Activated naive CD8-positive, alpha-beta T cell treated with anti-CD3 and anti-CD28 coated beads for 36 hours (primary cell): ENCODE measurements at places on chromosomes 13 and 19.

DNA sequence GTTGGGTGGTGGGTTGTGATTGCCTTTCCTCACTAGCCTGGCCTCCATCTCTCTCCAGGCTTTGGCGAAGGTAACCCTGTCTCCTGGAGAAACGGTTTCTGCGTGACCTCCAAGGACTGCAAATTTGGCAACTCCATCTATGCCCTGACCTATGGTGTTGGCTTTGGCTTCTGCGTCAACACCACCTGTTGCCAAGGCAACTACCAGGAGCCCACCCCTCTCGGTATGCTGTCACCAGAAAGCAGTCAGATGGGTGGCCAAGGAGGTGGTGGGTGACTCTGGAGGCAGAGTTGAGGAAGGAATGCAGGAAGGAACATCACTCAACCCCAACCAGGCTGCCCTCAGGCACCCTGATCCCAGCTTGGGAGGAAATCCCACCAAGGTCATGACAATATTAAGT lies 18.6 kb upstream of the IRGC start:
- DNase-seq: no peak

DNA sequence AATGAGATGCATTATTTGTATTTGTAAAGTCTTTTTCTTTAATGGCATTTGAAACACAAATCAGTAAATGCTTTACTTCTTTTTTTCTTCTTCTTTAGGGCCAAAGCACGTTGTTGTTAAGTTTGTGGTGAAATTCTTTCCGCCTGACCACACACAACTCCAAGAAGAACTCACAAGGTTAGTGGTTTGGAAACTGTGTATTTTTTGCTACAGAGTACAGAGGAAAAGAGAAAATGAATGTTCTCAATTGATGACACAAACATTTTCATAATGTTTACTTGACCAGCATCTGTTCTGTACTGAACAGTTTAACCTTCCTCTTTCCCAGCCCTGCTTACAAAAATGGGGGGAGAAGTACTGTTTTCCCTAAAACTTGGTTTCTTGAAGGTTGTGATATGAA lies 190.9 kb upstream of the RNF113B start:
- no peak for DNase-seq

DNA sequence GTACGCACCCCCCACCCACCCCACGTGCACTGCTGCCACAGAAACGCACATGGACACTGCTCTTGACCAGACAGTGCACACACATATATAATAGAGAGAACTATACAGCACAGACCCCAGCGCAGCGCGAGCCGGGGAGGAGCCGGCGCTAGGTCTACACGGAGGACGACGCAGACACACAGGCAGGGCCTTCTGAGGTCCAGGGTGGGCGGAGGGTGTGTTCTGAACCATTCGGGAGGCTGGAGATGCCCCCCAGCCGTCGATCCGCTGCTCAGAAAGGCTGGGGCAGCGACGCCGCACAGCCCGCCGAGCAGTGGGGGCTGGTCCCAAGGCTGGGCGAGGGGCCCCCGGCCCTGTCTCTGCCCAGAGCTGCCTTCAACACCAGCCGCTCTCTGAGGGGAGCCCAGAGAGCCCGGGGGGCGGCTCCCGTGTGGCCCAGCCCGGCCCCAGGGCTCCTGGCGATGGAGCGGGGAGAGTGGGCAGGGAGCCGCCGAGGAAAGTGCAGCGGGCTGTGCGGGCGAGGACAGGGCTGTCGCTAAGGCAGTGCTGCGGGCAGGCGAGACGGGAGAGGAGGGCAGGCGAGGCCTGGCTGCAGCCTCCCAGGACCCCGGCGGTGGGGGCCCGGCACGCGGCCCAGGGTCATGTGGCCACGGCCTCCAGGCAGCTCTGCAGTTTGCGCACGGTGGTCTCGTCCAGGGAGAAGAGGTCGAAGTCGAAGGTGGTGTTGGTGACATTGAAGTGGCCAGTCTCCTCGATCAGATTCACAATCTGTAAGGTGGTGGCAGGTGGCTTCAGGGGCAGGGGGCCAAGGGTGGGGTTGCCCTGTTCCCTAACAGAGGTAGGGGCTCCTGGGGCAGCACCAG lies 67.1 kb downstream of the MLLT1 start:
- no peak for DNase-seq

GRCh38 chr19:2083174-2083854 lies 12.8 kb downstream of the MOB3A start:
- peak; percentile 65 for DNase-seq

GRCh38 chr13:75250526-75251178 lies 231.3 kb downstream of the TBC1D4 start:
- no peak for DNase-seq

DNA sequence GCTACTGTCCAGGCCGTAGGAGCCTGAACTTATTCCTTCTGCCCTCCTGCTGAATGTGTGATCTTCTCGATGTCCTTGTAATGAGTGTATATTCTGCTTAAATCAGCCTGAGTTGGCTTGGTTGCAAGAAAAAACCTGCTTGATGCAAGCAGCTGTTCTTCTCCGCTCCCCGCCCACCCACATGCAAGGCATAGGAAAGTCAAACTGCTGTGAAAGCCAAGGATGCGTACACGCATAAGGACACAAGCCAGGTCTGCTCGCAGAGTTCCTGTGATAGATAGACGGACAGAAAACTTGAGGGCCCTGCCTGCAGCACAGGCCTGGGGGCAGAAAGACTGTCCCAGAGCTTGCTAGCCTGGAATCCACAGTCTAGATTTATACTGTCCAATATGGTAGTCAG lies 101.1 kb downstream of the DNAJC15 start:
- no peak for DNase-seq

DNA sequence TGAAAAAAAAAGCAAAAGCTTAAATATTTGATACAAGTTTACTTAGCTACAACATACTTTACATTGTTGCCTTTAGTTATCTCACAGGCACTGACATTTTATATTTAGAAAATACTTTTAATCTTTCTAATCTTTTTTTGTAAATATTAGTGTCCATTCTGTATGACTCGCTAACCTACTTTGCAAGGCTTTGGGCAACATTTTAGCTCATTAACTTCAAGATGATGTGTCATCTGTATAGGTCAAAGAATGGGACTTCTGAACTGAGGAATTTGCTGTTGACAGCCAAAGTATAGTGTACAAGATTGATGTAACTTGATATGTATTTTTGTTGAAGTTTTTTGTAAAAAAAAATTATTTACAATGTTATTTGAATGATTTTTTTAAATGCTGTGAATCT lies 2.7 kb upstream of the C1QTNF9 start:
- no peak for DNase-seq

DNA sequence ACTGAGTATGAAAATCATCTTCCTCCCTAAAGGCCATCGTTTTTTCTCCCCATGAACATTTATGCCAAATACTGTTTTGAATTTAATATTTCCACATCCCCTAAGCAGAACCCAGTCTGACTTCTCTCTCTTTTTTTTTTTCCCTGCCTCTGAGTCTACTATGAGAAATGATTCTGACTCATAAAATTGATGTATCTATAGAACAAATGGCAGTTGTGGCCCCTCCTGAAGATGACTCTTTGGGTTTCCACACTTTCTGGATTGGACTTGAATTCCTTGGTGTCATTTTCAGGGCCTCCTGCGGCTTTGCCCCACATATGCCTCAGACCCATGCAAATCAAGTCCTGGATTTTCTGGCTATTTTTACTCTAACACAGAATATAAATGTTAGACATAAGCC lies 22.7 kb upstream of the NAXD start:
- DNase-seq: no peak

- DNase-seq: no peak
Observed at GRCh38 chr19:35220315-35220921, 8.1 kb downstream of the FAM187B start.

DNA sequence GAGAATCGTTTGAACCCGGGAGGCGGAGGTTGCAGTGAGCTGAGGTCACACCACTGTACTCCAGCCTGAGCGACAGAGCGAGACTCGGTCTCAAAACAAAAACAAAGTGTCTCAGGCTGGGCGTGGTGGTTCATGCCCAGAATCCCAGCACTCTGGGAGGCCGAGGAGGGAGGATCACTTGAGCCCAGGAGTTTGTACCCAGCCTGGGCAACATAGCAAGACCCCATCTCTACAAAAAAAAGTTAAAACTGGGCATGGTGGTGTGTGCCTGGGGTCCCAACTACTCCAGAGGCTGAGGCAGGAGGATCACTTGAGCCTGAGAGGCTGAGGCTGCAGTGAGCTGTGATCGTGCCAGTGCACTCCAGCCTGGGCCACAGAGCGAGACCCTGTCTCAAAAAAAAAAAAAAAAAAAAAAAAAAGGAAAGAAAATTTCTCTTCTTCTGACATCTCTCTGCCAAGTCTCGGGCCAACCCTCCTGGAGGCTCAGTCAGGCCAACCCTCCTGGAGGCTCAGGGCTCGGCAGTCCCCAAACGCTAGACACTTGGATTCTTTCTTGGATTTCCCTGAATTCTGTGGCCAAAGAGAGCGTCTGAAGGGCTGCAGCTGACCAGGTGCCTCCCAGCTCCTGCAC lies 26.3 kb downstream of the ARID3A start:
- DNase-seq: no peak

- DNase-seq: peak; percentile 26
Observed at GRCh38 chr13:99331881-99332293, 24.7 kb upstream of the GPR183 start.

- no peak for DNase-seq
Observed at GRCh38 chr13:113669755-113670341, 2.8 kb downstream of the GRK1 start.

DNA sequence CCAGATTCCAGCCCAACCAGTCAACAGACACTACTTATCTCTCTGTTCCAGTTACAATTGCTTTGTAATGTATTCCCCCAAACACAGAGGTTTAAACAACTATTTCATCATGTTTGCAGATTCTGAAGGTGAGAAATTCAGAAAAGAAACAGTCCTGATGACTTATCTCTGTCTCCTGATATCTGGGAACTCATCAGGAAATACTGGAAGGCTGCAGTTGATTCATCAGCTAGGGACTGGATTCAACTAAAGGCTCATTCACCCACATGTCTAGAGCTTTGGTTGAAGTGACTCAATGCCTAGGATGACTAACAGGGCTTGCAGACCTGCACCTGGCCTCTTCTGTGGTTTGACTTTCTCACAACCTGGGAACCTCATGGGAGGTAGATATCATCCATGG lies 56.6 kb upstream of the GPC6 start:
- no peak for DNase-seq

- DNase-seq: no peak
Observed at GRCh38 chr19:15180451-15181390, 20.1 kb downstream of the NOTCH3 start.

DNA sequence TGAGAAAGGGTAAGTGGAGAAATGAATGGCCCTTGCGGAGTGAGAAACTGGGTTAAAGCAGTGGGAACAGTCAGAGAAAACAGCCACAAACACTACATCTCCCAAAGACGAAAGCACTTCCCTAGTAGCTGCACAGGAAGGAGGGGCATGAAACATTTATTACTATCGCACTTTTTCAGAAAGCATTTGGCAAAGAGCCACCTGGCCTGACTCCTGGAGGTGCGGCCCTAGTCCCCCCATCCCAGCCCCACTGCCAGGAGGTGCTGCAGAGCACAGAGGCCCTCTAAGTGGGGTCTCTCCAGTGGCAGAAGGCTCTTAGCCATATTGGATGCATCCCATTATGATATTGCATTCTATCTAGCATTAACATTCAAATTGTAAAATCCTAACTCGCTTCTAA lies 55.8 kb downstream of the MTMR6 start:
- no peak for DNase-seq

- no peak for DNase-seq
Observed at GRCh38 chr19:40392894-40393517, 3.0 kb upstream of the HIPK4 start.
